ENCODE measurements at places on chromosomes 2 and 18. TPM values are rescaled to one million over a fixed set of nuclear protein-coding genes. Genes with fewer than 3 reads are reported as not detected.
A peak's percentile ranks its signal among the peaks of the same experiment; 100 is the strongest.

DNA sequence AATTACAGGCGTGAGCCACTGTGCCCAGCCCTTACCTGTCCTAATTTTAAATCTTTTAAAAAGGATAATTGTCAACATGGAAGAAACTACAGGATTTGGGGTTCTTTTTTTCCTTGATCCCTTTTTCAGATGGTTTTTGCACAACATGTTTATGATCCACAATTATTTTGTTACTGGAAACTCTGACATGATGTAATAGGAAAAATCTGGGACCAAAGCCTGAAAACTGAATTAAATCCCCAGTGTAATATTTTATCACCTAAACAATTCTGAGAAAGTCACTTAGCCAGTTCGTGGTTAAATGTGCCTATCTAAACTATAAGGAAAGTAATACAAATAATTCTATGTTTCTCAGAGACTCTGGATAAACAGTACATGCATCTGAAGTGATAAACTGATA lies 1649.7 kb downstream of the LRP1B start:
- no peak for DNase-seq

LIMS4 gene
- total RNA-seq: 1.3 TPM

CABLES1 gene
- 15.0 TPM for total RNA-seq

DNA sequence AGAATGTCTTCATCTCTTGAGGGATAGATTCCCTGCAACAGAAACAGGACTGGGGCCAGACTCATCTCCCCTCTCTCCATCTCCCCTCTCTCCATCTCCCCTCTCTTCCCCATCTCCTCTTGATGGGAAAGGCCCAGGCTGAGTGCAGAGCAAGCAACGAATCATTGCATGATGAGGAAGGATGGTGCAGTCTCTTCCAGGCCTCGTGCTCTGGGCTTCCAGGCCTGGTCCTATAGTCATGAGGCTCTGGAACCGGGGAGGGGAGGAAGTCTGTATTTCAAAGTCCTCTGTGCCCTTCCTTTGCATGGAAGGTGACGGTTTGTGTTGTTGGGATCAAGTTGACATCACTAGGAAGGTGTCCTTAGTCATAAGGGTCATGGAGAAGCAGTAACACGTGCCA lies 115.6 kb upstream of the NEDD4L start:
- no peak for DNase-seq

DNA sequence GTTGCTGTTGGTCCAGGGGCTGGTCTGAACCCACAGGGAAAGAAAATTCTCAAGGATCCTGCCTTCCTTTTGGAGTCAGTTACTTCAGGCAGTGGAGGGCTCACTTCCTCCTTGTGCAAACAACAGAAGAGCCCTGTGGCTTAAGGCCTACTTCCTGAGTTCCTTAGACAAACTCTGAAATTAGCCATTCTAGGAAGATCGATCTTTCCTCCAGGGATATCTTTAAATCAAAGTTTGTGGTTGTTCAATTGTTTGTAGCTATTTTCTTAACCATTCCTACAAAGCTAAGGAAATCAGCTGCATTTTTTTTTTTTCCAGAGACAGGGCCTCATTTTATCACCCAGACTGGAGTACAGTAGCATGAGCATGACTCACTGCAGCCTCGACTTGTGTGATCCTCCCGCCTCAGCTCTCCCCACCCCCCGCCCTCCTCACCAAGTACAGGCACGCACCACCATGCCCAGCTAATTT lies 156.0 kb downstream of the TANC1 start:
- DNase-seq: no peak

DNA sequence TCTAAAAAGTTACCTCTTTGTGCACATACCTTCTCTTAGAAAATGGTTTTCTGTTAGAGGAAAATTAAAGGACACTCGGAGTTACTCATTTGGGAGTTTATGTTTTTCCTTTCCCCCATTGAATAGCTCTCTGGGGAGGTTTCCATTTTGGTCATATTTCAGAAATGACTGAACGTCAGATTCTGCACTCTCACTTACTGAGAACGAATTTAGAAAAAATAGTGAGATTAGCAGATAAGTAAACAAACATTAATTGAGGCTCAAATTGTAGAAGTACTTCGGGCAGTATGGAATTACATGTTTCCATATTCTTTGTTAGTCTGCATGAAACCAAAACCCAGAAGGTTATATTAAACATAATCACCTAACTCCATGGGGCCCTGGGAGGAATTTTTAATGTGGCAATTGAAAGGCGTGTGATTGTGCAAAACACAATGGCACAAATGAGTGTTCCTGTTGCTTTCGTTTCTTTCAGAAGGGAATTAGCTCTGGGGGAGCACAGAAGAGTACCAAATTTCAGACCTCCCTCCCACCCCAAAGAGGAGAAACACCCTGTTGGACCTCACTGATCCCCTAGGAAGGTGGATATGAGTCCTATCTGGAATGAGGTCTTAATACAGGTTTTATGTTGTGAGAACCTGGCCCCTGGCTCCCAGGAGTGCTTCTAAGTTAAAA lies 212.3 kb downstream of the BCL2 start:
- no peak for DNase-seq

GRCh38 chr18:59516356-59517155 lies 157.5 kb upstream of the LMAN1 start:
- DNase-seq: peak; percentile 75

PJVK gene
- total RNA-seq: 0.84 TPM

GRCh38 chr2:105405291-105405690 lies 6.4 kb upstream of the FHL2 start:
- peak; percentile 31 for DNase-seq

GRCh38 chr2:211329421-211329820 lies 773.0 kb downstream of the CPS1 start:
- no peak for DNase-seq

DNA sequence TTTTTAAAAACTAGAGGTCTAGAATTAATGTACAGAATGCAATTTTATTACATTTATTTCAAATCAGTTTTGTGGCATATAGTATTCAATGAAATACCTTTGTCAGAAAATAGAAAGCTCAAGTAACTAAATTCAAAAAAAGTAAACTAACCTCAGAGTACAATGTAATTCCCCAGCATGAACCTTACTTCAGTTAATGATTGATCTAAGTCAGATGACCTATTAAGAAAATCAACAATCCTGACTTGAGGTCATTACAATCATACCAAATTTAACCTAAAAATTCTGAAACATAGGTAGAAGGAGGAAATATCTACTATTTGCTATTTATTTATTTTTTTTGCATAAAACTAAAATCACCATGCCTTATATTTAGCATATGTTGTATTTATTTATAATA lies 142.9 kb downstream of the CCDC102B start:
- DNase-seq: no peak

ZRANB3 gene
- 8.1 TPM for total RNA-seq

DNA sequence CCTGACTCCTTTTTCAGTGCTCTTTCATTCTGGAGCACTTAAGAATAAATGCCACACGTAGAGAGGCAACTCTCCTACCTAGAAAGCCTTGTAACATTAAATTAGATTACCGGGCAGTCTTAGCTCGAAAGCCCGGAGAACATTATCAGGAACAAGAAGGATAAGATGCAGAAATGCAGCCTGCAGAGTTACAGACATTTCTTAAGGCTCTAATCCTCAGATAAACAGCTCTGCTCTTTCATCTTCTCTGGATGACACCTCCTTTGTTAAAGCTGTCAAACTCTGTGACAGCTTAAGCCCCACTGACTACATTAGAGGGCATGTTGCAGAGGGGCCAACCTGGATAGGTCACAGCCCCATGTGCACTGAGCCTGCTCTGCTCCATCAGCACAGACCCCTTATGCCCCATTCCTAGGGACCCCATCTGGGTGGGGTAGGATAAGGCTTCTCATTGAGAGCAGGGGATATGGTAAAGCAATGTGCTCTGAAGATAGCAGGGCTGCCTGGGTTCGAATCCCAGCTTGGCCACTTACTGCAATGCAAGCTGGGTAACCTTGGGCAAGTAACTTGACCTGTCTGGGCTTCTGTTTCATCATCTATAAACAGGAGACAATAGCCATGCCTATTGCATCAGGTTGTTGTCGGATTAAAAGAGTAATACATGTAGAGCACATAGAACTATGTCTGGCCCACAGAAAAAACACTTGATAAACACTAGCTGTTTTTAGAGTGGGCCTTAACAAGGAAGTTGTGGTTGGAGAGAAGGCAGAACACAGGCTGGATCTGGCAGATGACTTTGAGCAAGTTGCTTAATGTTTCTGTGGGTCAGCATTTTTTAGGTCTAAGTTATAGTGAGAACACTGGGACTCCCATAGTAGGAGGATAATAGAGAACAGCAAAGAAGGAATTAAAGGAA lies 111.4 kb downstream of the THNSL2 start:
- peak; percentile 28 for DNase-seq

SLC23A3 gene
- total RNA-seq: 1.4 TPM

DNA sequence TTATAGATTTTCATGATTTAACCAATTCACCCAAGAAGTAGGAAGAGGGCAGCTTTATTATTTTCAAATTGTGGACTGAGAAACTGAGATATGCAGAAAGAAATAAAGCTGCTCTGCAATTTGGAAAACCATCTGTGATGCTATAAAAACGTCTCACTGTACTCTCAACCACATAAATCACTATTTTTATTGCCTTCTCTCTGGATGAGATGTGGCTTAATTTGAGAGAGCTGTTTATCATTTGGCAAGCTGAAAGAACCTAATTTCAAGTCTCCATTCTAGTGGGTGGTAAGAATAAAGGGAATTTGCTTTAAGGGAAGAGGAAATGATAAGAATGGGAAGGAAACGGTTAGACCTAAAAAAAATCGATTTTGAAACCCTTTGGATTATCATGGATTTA lies 49.9 kb upstream of the CYP1B1 start:
- DNase-seq: no peak

CLK1 gene
- total RNA-seq: 86.0 TPM

IL1F10 gene
- total RNA-seq: 20.8 TPM

- DNase-seq: no peak
Observed at GRCh38 chr18:49127471-49128190, 176.9 kb upstream of the SMAD7 start.

DES gene
- 38.8 TPM for total RNA-seq

- no peak for DNase-seq
Observed at GRCh38 chr2:151637271-151637781, 97.0 kb downstream of the NEB start.

DNA sequence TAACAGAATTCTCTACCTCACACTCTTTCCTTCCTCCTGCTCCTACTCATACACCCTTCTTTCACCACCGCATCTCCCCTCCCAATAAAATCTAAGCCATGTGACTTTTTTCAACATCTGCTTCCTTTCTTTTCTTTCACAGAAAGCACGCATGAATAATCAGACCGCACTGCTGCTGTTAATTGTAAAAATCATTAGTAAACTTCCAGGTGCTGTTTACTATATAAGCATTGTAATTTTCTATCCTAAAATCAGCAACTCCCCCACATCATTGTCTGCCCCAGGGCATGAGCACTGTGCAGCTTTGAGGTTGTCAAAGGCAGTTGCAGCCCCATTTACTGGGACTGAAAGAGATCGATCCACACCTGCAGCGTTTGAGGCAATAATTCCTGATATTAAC lies 782.6 kb upstream of the ID2 start:
- DNase-seq: no peak

SCN9A gene
- 0.51 TPM for total RNA-seq

- DNase-seq: peak; percentile 80
Observed at GRCh38 chr18:77099485-77100370, 32.9 kb downstream of the MBP start.

DNA sequence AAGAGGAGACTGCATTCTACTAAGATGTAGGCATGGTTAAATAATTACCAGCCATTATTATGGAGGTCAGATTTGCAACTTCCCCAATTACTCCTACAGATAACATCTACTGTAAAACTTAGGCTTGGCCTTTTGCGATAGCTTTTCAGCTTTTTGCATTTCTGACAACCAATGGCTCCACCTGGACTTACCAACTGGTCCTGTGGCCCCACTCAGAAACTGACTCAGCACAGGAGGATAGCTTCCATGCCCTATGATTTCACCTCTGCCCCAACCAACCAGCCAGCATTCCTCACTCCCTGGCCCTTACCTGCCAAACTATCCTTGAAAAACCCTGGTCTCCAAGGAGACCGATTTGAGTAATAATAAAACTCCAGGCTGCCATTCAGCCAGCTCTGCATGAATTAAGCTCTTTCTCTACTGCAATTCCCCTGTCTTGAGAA lies 28.2 kb downstream of the TUBB6 start:
- no peak for DNase-seq

GRCh38 chr2:135590619-135591260 lies 59.5 kb downstream of the R3HDM1 start:
- DNase-seq: no peak

Data from lower leg skin (tissue), 4 donors.